Activated CD4-positive, alpha-beta T cell treated with anti-CD3 and anti-CD28 coated beads, Interleukin-10, Interleukin-2, amounts not matched to agents 100 ng/mL and 50 ng/mL, durations not matched to agents 16 hours and 8 hours (primary cell): ENCODE measurements at places on chromosomes 12 and 14.
A peak's percentile ranks its signal among the peaks of the same experiment; 100 is the strongest.

- no peak for DNase-seq
Observed at GRCh38 chr12:49287876-49288275, 7.1 kb upstream of the PRPH start.

GRCh38 chr12:11517080-11517479, 121.7 kb upstream of the PRB2 start:
- DNase-seq, result no peak

DNA sequence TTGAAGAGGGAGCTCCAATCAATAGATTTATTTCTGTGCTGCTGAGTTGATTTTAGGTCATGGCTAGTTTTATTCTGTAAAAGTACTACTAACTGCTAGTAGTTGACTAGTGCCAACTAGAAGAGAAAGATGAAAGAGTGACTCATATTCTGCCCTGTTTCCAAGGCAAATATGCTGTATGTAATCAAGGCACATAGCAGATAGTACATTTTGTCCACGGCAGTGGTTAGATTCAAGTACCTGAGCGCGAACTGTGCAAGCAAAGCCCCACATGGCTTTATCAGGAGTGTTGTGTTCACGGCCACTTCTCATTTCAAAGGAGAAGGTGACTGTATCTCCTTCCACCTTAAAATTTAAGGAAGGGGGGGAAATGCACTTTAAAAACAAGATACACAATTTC, 126.8 kb downstream of the TRAFD1 start:
- no peak for DNase-seq

DNA sequence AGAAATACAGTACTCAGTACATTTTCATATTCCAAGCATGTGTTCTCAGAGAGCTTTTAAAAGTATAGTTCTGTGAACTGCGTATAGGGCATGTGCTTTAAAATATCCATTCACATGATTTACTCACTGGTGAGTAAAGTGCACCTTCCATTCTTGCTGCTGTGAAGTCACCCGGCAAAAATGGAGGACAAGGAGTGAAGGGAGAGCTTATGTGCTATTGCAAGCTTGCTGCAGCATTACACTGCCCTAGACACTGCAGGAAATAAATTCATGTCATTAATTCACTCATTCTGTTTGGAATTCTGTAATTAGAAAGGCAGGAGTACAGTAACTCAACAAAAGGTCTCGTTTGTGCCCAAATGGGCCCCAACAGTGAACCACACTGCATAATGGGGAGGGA, 347.8 kb downstream of the PRKD1 start:
- DNase-seq, result no peak

- DNase-seq, result no peak
Observed at GRCh38 chr14:73796415-73796814, 55.2 kb upstream of the PTGR2 start.

DNA sequence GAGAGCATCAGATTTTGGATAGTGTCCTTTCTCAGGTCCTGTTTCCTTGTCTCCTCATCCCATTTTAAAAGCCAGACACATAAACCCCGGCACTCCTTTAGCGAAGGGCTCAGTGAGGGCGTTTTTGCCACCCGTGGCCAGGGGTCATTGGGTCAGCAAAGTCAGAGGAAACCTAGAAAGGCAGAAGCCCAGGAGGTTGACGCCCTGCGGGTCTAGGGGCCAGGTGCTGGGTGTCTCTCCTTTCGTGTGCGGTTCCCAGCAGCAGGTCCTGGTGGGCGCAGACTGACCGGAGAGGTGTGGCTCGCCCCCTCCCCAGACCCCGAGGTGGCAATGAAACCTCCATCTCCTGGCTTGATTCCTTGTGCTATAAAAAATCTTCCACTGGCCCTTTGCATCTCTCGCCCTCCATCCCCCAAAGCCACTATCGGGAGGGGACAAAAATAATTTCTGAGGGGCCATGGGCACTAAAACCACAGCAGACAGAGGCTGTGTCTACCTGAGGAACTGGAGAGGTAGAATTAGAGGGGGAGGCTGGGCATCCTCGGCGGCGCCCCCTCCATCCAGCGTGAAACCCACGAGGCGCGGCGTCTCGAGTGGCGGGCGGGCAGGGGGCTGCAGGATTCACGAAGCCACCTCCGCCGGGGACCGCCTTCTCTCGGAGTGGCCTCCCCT, 858 bp upstream of the FRMD6 start:
- DNase-seq, result no peak

DNA sequence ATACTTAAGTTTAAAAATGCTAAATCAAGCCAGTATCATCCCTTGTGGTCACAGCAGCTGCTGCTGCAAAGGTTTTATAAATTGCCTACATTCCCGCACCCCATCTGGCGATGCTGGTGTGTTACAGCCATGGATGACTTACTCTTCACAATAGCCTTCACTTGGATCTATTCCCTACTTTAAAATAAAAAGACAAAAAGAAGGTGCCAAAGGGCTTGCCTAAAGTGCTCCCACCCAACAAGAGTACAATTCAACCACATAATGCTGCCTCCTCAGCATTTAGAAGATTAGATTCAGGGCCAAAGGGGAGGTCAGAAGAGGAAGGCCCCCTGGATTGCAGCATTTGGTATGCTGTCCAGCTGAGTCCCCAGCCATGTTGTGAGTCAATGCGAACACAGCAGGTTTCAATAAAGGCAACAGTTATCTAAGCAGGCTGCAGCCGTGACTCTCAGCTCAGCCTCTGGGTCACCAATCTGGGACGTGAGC, 176.1 kb downstream of the DAD1 start:
- DNase-seq, result no peak

DNA sequence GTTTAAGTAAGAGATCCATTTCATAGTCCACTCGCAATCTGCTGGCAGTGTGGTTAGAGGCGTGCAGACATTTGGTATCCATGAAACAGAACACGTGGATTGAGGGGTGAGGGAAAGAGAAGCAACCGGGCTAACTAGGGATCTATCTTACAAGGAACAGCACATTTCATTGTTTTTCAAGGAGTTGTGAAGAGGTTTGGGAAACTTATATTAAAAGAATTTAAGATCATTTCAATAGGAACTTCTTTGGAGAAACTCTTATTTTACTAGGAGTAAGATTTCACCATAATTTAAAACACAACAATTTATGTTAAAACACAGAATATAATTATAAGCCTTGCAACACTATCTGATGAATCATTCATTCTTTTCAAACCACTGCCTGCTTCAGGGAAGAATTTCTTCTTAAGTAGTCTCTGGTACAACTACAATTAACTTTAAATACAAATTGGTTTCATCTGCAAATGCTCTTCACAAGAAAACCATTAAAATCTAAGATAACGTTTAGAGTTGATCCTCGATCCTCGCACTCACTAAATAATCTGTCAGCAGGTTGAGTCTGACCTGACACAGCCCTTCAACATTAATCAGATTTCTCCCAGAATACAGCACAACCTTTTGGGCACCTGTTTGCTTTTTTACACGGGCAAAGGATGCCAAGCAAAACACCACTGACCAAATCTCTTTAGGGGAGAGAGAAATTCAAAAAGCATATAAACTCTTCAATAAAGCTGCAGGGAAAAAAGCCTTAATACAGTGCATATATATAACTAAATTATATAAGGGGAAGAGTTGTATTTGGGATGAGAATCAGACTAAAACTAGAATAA, 27.3 kb downstream of the PPTC7 start:
- DNase-seq, result no peak

DNA sequence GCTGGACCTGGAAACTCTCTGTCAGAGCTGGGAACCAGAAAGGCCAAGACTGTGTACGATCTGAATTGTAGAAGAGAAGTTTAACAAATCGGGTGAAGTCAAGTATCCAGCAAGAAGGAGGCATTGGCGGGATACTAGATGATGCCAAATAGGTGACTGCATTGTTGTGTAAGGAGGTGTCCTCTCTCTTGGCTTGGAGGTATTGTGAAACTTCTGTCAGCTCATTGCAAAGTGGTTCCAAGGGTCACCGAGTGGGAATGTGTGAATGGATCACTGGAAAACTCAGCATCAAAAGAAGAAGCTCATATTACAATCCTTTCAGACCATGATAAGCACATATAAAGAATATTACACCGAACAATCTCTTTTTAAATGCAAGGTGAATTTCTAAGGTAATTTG, 11.7 kb downstream of the NAV3 start:
- DNase-seq, result no peak

DNA sequence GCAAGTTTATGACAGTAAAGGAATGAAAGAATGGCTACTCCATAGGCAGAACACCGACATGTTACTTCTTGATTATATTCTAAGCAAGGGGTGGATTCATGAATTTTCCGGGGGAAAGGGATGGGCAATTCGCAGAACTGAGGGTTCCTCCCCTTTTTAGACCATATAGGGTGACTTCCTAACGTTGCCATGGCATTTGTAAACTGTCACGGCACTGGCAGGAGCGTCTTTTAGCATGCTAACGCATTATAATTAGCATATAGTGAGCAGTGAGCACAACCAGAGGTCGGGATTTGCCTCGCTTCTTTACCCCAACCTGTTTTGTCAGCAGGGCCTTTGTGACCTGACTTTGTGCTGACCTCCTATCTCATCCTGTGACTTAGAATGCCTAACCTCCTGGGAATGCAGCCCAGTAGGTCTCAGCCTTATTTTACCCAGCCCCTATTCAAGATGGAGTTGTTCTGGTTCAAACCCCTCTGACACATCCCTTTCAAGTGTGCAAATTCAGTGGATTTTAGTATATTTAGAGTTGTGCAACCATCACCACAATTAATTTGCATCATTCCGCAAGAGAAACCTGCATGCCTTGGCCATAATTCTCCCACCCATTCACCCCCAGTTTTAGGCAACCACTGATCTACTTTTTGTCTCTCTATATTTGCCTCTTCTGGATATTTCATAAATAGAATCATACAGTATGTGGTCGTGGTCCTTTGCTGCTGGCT, 27.4 kb downstream of the PALS1 start:
- no peak for DNase-seq

GRCh38 chr14:65433646-65434045, 21.1 kb downstream of the FUT8 start:
- DNase-seq, result no peak

GRCh38 chr14:32545506-32546210, 216.6 kb downstream of the AKAP6 start:
- no peak for DNase-seq

- peak; percentile 37 for DNase-seq
Observed at GRCh38 chr12:62258941-62259630, 1.1 kb upstream of the USP15 start.

DNA sequence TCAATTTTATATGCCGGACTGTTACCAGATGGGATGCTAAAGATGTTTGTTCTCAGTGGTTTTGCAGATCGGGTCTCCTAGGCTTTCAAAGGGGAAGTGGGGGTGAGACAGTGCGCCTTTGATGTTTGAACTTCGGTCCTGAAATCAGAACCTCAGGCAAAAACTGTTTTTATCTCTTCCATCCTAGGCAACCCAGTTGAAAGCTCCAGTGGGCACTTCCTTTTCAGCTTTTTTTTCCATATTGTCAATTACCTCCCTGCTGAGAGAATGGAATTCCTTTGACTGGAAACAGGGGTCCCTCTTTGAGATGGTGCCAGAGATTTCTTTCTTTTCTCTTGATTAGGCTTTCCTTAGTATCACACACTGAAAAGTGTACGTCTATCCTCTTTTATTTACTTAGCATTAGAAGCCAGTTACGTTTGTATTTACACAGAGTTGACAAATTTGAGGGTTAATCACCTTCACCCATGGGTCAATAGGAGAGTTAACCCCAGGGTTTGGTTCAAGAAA, 40.0 kb downstream of the NUAK1 start:
- no peak for DNase-seq

DNA sequence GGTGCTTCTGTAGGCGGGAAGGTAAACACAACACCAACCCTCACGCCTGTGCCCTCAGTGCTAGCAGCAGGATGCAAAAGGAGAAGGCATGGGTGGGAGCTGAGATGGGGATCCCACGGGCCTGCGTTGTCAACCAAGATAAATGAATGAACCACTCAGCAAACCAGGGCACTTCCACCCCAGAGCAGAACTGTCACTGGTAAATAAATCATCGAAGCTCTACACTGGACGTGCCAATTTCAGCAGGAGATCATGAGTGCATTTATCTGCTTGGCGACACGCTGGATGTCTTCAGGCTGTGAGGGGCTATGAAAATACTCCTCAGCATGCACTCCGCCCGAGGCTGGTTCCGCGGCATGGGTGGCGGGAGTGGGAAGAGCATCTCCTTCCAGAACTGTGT, 33.2 kb downstream of the HSPB8 start:
- DNase-seq, result no peak

DNA sequence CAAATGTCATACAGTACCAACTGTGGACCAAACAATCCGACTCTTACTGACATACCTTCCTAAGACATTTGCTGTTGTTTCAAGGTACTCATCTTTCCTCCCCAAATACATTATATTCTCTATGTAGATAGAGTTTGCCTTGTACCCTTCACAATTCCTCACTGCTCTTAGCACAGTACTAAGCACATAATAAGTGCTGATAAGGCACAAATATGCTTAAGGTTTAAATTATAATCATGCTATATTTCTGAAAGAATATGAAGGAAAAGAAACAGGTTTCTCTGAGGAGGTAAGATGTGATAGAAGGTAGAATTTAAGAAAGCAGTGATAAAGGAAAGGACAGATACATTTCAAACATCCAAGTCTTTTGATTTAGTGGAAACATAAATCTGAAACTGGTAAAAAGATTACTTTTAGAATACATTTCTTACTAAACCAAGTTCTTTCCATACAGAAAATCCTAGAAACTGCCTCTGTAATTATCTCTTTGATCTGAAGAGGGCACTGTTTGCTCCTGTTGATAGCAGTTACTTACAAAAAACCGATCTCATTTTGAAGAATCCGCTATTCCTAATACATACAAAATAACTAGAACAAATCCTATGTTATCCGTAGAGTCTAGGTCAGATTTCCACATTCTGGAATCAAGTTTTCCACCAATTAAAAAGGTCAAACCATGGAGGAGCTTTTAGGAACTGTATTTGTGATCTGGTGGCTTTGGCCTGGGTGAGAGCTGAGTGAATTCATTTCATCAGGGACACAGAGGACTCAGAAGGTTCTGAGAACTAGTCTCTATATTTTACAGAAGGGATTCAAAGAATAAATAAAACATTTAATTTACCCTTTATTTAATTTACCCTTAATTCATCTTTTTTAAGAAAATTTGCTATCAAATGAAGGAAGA, 311.9 kb downstream of the DAD1 start:
- no peak for DNase-seq

GRCh38 chr12:2733493-2734355, 61.0 kb upstream of the FKBP4 start:
- DNase-seq, result no peak

- no peak for DNase-seq
Observed at GRCh38 chr14:32324601-32325000, 4.5 kb upstream of the AKAP6 start.

- DNase-seq, result no peak
Observed at GRCh38 chr12:96392397-96392796, 7.8 kb downstream of the CDK17 start.

- no peak for DNase-seq
Observed at GRCh38 chr12:5008661-5009060, 35.0 kb upstream of the KCNA5 start.

DNA sequence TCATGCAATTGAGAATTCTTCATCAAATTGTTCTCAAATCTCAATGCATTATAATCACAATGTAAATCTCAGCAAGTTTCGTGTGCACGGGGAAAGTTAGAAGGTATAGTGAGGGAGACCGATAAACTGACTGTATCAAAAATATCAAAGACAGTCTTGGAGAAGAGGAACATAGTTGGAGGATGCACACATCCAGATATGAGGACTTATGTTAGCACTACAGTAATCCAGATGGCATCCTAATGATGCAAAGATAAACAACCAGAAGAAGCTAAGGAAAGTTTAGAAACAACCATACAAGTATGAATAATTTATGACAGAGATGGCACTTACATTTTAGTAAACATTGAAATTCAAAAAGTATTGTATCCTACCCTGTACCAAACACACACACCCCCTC, 760.1 kb downstream of the RPS29 start:
- no peak for DNase-seq
